Upper lobe of right lung (tissue), 1 donor: ENCODE measurements at places on chromosomes 2 and 18.

- no peak for DNase-seq
These were observed 672 bp downstream of the ATP6V1B1 start for GRCh38 chr2:70936165-70936978.

DNA sequence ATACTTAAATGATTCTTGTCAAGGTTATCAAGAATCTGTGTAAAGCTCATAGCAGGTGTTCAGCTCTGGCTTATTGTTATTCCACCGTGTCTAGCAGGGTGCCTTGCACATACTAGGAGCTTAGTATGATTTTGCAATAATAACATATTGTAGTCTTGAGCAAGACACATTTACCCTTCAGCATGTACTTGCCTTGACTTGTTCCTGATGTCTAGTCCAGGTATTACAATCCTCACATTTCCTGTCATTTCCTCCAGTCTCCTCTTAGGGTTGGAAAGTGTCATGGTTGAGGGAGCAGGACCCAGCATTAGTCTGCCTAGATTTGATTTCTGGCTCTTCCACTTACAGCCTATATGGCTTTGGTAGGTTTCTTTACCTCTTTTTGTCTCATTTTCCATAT is 246.1 kb downstream of the RAD51AP2 start:
- no peak for DNase-seq

GRCh38 chr2:197784956-197785941 is at the start of gene BOLL:
Gene BOLL, minus strand, starts transcription at chr2:197785319. Its CDS starts 3,469 bp downstream, at chr2:197781850.
- peak; percentile 63 for DNase-seq

DNA sequence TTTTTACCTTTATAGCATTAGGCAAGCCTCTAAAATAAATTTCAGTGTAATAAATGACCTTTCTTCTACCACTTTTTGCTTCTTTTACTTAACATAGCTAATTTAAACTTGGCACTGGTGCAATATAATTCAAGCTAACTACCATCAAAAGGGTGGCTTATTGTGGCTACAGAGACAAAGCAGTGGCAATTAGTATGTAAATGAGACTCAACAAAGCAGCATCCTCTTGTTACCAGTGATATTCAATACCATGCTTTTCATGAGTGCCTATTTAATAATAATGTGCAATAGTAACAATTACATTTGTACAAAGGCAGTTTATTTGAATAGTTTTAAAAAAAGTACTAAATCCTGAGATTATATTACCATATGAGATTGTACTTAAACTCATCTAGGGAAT is 93.4 kb downstream of the SOS1 start:
- no peak for DNase-seq

- DNase-seq: no peak
These were observed 150.3 kb downstream of the PLEKHA3 start for GRCh38 chr2:178630581-178630980.

- DNase-seq: no peak
These were observed 185.6 kb downstream of the RNF144A start for GRCh38 chr2:7102826-7103225.

GRCh38 chr2:43376523-43377198 is 150.3 kb upstream of the ZFP36L2 start:
- no peak for DNase-seq

GRCh38 chr2:2646433-2647051 is 315.5 kb upstream of the MYT1L start:
- DNase-seq: no peak

DNA sequence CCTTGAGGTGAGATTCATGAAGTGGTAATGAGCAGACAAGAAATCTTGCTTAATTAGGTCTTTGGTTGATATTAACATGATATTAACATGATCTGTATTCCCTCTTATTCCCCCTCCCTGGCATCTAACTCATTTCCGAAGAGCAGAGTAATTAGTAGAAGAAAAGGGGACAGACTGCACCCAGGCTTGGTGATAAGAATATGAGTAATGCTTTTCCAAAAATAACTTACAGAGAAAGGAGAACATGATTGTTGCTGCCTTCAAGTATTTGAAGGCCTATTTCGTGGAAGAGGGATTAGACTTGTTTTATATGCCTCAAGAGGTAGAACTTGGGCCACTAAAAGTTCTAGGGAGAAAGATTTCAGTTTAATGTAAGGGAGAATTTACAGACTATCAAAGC is 130.6 kb upstream of the ATP5MC3 start:
- DNase-seq: no peak
